ENCODE measurements at places on chromosomes 1 and 21. TPM values are rescaled to one million over a fixed set of nuclear protein-coding genes. Genes with fewer than 3 reads are reported as not detected.
A peak's percentile ranks its signal among the peaks of the same experiment; 100 is the strongest.

The SERTAD4 gene
- 9.5 TPM for total RNA-seq

DNA sequence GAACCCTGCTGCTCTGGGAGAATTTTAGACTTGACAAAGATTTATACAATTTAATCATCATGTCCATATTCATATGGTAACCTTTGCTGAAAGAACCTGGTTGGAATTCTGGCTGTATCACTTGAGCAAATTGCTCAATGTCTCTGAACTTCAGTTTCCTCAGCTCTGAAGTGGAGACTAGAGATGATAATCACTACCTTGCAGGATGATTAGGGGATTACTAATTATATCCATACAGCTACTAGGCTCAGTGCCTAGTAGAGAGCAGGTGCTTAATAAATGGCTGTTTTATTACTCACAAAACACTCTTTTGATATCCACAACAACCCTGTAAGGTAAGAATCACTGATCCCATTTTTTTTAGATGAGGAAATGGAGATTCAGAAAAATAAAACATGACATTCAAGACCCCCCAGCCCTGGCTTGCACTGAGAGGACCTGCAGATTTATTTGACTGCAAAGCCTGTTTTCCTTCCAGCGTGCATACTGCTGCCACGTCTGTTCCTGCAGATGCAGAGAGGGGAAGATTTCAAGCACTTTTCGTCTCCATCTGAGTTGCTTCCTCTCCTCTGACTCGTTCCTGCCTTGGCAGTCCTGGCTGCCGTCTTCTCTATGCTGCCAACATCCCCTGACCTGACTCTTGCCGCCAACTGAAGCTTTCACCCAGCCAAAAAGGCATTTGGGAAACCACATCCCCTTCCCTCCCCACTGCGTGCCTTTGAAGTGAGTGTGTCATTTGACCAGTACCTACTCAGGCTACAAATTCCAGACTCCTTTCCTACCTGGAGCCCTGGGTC, 203.0 kb downstream of the PLPP3 start:
- no peak for DNase-seq

- no peak for DNase-seq
Measured at GRCh38 chr1:24868016-24868875, 61.8 kb downstream of the RUNX3 start.

GRCh38 chr1:236009857-236010256, 55.0 kb downstream of the NID1 start:
- DNase-seq: no peak

The INKA2 gene
- 17.9 TPM for total RNA-seq

DNA sequence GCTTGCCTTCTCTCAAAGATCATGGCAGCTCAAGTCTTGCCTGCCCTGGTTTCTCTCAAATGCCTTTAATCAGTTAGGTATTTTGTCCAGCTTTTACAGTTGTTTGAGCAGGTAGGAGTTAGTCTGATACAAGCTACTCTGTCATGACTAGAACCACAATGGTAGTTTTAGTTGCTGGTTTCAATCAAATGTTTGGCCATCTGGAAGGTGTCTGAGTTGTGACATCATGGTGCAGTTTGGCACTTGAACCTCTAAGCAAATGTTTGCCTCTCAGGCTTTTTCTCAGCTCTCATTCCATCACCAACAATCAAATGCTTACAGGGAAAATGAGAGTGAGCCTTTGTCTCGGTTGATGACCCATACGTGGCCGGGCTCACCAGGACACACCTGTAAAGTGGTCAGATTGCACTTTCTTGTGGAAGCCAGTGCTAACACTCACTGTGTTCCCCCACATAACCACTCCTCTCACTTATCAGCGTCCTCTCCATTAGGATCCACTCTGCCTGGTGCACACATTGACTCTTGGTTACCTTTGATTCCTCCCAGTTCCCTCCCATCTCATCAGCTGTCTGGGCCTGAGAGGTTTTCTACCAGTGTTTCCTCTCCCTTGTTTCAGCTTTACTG, 67.5 kb downstream of the CCDC185 start:
- DNase-seq: no peak

- DNase-seq: peak; percentile 70
Measured at GRCh38 chr1:15028102-15028501, 125.4 kb upstream of the TMEM51 start.

DNA sequence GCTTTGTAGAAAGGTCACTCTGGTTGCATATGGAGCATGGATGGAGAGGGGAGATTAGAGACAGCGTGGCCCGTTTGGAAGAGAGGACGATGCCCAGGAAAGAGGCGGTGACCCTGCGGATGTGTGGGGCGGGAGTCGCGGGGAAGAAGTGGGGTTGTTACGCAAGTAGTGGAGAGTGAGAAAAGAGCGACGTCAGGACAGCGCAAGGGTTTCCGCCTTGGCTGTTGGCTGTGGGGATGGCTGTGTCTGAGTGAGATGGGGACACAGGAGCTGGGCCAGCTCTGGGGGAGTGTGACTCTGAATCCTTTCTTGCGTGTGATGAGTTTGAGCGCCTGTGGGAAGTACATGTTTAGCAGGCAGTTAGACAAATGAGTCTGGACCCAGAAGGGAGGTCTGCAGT, 3.8 kb downstream of the B4GALT2 start:
- DNase-seq: no peak

The SLC5A3 gene
- total RNA-seq: 67.7 TPM

GRCh38 chr1:117096951-117097408, 24.6 kb downstream of the TRIM45 start:
- no peak for DNase-seq

DNA sequence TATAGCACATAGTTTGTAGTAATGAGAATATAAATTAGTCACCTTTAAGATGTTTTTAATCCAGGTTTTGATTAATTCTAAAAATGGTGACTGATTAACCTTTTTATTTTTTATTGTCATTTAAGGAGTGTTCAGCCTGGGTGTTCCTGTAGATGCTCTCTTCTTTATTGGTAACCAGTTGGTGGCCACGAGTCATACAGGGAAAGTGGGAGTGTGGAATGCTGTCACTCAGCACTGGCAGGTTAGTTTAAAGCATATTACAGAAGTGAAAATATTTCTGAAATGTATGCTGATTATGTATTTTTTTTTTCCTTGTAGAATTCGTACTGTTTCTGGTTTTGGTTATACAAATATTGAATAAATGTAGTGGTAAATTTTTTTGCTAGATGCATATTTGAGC, 28.1 kb downstream of the KCTD3 start:
- no peak for DNase-seq

DNA sequence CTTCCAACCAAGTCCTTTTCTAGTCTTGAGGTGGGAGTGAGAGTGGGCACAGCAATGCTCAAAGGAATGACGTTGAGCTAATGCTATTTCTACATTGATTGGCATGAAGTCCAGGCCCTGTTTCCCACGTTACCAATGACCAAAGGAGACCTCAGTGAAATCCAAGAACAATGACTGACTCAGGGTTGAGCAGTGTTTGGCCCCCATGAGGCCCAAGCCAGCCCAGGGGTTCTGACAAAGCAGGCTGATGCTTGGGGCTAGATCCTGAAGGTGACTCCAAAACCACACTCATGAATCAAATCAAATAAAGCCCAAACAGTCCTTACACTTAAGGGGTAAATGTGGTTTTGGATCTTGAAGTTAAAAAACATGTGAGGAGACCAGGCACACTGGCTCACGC, 278.5 kb upstream of the GJB5 start:
- DNase-seq: no peak

The CD247 gene
- total RNA-seq: 5.2 TPM

- DNase-seq: no peak
Measured at GRCh38 chr1:171800342-171800741, 18.9 kb downstream of the METTL13 start.

Measured in sciatic nerve (tissue), 2 donors.